SK-N-MC (cell line): ENCODE measurements at places on chromosomes 6 and 20.

DNA sequence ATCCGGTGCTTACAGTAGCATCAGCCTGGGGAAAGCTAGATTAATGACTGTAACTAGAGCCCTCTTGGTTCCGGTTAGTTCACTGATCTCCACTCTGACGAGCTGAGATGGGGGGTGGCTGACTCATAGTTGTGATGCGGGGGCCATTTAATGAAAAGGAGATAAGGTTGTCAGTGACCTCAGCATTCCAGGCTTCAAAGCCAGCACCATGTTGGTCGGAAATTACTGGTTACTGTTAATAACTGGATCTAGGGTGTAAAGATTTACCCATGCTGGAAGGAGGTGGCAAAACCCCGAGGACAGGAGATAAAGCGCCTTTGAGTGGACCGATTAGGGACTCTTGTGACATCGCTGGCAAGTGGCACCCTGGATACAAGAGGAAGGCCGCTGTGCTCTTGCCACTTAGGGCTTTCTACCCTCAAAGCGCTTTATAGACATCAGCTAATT, 21.1 kb downstream of the FOXC1 start:
- no peak for DNase-seq

DNA sequence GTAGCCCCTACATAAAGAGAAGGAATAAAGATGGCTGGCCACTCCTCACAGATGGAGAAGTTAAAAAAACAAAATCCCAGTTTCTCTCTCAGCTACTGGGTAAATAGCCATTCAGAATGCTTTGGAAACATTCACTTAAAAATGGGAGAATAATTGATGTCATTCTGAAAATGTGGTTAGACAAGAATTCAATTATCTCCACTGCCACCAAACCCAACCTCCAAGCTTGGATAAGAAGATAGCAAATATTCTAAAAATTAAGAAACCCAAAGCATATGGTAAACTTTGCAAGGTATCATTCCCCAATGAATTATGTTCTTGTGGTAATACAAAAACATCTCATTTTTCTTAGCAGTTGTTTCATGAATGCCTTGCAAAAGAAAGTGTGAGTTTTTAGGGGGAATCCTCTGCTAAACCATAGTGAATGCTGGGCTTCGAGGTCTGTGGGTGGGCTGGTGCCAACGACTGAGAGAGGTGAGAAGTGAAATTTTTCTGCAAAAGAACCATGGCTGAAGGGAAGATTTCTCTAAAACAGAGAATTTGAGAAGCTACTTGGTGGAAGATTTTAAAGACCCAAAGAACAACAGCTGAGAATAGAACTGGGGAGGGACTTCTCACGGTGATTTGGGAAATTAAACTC, 497.9 kb upstream of the JARID2 start:
- DNase-seq, result no peak

DNA sequence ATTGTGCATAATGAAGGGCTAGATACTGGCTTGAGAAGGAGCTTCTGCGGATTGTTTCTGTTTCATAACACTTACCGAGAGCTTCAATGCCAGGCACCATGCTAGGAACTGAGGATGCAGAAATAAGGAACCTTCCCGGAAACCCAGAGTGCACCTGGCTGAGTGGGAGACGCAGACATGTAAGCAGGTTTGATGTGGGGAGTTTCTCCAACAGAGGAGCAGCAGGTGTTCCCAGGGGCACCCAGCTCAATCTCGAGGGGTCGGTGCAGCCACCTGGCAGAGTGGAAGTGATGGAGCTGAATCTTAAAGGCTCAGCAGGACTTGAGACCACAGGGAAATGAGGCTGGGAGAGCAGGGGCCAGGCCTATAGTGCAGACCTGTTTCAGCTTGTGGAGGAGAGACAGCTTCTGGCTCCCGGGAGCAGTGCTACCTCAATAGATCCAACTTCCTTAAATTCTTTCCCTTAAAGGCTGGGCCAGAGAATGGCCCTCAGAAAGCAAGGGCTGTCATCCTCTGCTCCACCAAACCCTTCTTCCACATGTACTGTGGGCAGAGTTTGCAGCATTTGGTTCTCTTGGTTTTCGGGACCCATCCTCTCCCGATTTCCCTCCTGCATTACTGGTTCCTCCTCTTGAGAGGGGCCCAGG, 27.8 kb upstream of the SRC start:
- no peak for DNase-seq

GRCh38 chr6:509676-510075, 118.1 kb downstream of the IRF4 start:
- no peak for DNase-seq

- DNase-seq, result no peak
Observed at GRCh38 chr6:84228198-84228543, 728 bp upstream of the CEP162 start.
